ENCODE measurements at places on chromosomes 5 and 9. TPM values are rescaled to one million over a fixed set of nuclear protein-coding genes. Genes with fewer than 3 reads are reported as not detected.

DNA sequence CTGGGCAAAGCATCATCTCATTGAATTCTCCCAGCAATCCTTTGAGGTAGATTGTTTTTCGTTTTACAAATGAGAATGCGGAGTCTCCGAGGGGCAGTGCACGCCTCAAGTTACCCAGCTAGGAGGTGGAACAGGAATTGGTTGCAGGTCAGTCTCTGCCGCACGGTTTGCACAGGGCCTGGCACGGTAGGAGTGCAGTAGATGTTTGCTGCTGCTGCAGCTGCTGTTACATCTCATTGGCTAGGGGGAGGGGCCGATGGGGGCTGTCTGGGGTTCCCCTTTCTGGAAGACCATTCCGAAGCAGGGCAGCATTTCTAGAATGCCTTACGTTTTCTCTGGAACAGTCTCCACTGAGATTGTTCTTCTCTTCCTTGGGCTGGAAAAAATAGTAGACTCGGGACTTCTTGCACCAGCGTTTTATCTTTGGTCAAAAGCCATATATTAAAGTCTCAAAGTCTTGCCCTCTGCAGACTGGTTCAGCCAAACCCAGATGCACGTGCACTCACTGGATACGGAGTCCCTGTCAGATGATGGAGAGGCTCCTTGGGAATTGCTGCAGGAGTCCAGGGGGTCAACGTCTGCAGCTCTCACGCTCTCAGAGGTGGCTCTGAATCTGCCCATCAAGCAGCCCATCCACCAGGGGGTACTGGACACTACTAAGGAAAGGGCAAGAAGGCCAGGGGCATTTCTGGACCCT lies 1.2 kb downstream of the USP20 start:
- DNase-seq: no peak
- 0 out of 2 replicates have a peak, but pooled peaks cover 4% of the 10 kb centered on the region for H3K36me3 ChIP-seq
- no peak overlapping the region for H3K27ac ChIP-seq
- peaks cover 33% of the 10 kb centered on the region for H3K4me1 ChIP-seq
- H3K27me3 ChIP-seq: no peaks in the 10 kb centered on the region
- H3K4me3 ChIP-seq: peak overlapping the region; percentile 82

Gene CENPK
- 8.6 TPM for total RNA-seq

Gene PHF24
- total RNA-seq: not detected

- no peaks in the 10 kb centered on the region for H3K4me1 ChIP-seq
- H3K4me3 ChIP-seq: no peak overlapping the region
- no peak overlapping the region for H3K27ac ChIP-seq
- H3K27me3 ChIP-seq: no peaks in the 10 kb centered on the region
- DNase-seq: no peak
- no peaks in the 10 kb centered on the region for H3K36me3 ChIP-seq
These were observed 45.8 kb downstream of the KIAA1958 start for GRCh38 chr9:112532427-112532826.

Gene PPP3R2
- total RNA-seq: not detected

GRCh38 chr9:8864545-8864896 lies 1064.9 kb upstream of the DMAC1 start:
- no peak overlapping the region for H3K27ac ChIP-seq
- no peaks in the 10 kb centered on the region for H3K4me1 ChIP-seq
- H3K36me3 ChIP-seq: no peaks in the 10 kb centered on the region
- H3K4me3 ChIP-seq: no peak overlapping the region
- no peak for DNase-seq

Gene SLC6A19
- not detected for total RNA-seq

Measured in PC-3 (cell line).